ENCODE measurements at places on chromosomes 4 and X.
A peak's percentile ranks its signal among the peaks of the same experiment; 100 is the strongest.

DNA sequence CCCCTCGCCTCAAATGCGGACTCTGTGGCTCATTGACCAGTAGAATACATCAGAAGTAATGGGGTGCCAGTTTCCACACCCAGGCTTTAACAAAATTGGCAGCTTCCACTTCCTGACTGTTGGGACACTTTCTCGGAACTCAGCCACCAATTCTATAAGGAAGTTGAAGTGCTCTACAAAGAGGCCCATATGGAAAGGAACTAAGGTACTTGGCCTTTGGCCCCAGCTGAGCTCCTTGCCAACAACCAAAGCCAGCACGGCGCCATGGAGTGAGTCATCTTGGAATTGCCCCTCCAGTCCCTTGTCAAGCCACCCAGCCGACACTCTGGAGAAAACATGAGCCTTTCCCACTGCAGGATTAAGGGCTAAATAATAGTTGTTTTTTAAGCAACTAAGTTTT, 262.2 kb upstream of the INTU start:
- no peak for DNase-seq

- DNase-seq, result no peak
These were observed 38.9 kb downstream of the STARD8 start for GRCh38 chrX:68686097-68686977.

DNA sequence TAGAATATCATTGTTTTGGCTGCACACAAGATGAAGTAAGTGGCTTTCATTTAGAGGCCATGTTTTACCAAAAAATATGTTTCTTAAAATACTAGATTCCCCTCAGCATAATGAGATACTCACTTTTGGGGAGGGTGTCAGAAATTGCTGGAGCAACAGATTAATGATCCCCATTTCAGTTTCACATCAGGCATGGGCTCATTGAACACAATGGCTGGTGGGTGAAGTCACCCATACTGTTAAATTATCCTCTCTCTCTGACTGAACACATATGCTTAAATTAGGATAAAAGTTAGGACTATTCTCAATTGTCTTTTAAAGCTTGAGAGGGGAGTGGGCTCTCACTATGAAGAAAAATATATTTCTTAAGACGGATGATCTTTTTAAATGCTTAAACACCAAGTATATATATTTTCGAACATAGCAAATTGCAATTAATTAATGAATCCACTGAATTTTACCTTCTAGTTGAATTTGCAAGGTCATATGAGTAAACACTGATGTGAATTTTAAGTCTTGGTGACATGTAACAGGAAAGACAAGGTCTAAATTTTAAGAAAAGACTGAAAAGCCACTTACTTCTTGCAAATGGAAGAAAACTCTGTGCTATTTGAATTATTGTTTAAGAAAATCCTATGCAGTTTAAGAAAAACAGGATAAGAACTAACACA, 2.5 kb downstream of the GPM6A start:
- no peak for DNase-seq

- DNase-seq, result no peak
These were observed 42.3 kb downstream of the TBC1D14 start for GRCh38 chr4:6951880-6952381.

DNA sequence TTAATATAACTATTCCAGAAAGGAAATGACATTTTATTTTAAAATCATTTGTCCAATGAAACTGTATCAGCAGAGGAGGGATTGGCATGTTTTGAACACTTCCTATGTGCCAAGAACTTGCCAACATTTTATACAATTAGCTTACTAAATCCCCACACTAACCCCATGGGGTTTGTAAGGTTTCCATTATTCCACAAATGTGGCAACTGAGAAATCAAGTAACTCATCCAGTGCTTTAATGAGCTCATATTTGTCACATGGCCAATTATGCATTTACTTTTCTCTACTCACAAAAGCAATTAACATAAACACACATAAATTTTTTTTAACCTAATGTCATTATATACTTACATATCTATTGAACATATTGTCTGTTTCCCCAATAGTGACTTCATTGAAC, 37.3 kb downstream of the MANBA start:
- peak; percentile 13 for DNase-seq

DNA sequence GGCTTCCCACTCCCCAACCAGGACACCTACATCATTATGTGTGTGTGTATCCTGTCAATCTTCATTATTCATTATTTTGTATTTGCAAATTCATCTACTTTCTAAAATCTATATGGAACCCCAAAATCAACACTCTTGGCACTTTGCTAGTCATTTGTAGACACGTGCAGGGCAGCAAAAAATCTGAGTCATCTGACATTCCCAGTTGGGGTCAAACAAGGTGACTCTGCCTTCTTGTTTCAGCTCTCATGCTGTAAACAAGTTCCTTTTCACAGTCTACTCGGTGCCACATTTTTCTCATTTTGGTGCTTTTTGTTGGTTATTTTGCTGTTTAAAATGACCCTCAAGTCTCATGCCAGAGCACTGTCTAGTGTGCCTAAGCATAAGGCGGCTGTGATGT, 5.9 kb downstream of the MRFAP1L1 start:
- no peak for DNase-seq

- peak; percentile 4 for DNase-seq
These were observed 16.9 kb downstream of the GLRA2 start for GRCh38 chrX:14546190-14546589.

GRCh38 chr4:125317525-125317877, 2.7 kb downstream of the FAT4 start:
- peak; percentile 7 for DNase-seq

- DNase-seq, result no peak
These were observed 33.7 kb downstream of the GABRB1 start for GRCh38 chr4:47065051-47065481.

DNA sequence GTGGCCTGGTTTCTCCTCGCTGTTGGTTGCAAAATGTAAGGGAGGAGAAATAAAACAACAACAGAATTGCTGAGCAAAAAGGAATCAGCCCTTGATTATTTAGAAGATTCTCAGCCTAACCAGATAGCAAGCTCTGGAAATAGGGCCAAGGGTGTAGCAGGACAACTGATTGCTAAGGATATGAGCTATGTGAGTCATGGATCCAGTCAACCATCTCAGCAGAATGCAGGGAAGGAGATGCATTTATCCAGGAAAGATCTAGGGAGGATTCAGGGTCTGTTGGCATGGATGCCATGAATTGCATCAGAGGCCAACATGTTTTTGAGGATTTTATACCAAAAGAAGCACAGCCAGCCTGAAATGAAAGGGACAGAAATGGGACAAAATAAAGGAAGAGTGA, 2.2 kb upstream of the XAGE3 start:
- no peak for DNase-seq

DNA sequence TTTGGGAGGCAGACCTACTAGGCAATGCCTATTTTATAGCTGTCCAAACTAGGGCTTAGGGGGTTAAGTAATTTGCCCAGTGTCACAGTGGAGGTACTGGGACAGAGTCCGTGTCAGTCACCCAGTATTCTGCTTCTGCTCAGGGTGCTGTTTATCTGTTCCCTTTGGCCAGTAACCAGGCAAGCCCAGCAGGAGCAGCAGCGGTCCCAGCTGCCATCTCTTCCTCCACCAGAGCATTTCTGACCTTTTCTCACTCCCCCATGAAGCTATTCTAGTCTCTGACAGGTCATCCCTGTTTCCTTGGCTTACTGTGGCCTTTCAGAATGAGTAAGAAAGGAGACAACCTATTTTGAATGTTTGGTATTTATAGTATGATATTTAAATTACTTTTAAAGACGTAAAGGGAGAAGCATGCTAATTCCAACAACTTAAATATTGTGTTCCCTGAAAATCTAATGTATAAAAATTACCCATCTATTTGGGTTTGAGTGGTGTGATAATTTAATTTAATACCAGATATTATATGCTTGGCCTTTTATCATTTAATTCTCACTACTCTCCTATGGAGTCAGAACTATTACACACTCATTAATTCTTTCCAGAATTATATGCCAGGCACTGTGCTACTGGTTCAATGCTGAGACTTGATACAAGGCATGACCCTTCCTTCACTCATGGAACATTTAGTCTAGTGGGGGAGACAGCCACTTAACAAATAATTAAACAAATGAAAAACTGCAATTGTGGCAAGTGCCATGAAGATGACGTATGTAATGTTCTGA, 60.6 kb downstream of the RPS6KA3 start:
- no peak for DNase-seq

- no peak for DNase-seq
These were observed 660.5 kb upstream of the PABPC4L start for GRCh38 chr4:134862116-134862515.

DNA sequence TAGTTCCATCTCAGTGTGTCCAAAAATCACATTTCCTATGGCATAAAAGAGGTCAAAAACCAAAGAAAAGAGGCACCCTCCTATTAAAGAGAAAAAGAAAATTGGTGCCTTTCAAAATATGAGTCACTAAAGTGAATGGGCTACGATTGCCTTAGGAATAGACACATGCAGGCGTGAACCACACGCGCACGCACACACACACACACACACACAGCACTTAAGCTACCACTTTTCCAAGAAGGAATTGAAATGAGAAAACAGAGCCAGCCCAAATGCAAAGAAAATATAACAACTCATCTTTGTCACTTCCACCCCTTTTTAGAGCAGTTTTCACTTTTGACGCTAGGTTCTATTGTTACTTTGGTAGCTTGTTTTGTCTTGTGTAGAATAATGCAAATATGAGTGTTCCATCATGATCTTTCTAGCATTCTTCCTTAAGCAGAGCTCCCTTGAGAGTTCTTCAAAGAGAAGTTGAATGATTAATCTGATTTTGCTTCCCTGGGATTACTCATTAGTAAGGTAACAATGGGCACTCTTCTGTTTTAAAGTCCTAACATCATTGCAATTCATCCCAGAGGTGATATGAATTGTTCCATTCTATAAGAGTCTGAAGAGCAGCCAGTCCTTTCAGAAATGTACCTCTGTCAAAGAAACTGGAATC, 239.2 kb upstream of the GNPDA2 start:
- no peak for DNase-seq

DNA sequence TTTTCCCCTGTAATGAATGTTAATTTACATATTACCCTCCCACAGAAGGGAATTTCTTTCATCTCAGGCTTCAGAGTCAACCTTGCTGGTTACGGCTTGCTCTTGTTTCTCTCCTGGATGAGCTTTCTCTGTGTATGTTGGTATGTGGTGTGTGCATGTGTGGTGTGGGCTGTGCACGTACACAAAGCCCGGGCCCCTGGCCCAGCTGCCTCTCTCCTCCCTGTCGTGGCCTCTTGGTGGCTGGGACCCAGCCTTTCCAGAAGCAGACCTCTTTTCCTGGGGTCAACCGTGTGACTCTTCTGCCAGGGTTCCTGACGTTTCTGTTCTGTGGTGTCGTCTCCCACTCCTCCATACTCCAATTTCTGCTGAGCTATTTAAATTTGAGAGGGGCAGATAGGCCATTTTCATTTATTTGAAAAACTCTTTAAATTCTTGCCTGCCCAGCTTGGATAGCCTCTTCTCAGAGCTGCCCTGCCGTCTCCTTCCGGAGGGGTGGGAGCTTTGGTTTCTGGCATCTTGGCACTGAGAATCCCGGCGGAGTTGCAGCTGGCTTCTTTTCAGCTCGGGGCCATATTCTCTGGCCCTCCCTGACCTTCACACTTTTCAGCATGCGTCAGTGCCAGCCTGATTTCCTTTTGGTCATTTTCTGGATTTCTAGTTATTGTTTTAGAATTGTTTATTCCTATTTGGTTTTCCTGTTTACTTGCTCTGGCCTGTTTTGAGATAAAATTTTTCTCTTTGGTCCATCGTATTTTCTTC, 25.1 kb downstream of the FHDC1 start:
- no peak for DNase-seq

DNA sequence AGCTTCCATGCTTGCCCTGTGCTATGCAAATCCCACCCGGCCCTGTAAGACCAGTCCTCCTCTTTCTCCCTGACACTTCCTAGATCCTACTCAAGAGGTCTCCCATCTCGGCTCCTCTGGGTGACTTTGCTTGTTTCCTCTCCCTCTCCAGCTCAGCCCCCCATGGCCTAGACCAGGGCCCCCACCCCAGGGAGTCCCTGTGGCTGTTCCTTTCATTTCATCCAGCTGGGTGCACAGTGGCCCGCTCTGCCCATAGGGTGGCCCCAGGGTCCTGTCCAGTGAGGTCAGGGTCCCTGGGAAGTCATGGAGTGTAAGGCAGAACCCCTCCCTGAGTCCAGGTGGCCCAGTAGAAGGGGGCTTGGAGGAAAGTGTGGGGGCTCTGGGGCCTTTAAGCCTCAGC, 52.3 kb upstream of the NKX1-1 start:
- no peak for DNase-seq
